Keratinocyte (primary cell): ENCODE measurements at places on chromosomes 7 and 10. TPM values are rescaled to one million over a fixed set of nuclear protein-coding genes. Genes with fewer than 3 reads are reported as not detected.
A peak's percentile ranks its signal among the peaks of the same experiment; 100 is the strongest.

PLPP4 gene
- 0.76 to 1.1 TPM (median 0.99 TPM) in 3 replicates for polyA plus RNA-seq

- H3K4me1 ChIP-seq = no peaks in the 10 kb centered on the region
- no peaks in the 10 kb centered on the region for H3K36me3 ChIP-seq
- no peak overlapping the region for H3K27ac ChIP-seq
- H3K27me3 ChIP-seq = no peaks in the 10 kb centered on the region
- no peak overlapping the region for H3K4me3 ChIP-seq
- DNase-seq = no peak
Measured at GRCh38 chr7:16963044-16963443, 81.3 kb upstream of the AGR3 start.

ACSM6 gene
- polyA plus RNA-seq = 0.04 TPM in 1 of 3 replicates, not detected in the others

GRCh38 chr7:103009466-103010185 is 65.0 kb downstream of the FBXL13 start:
- no peak overlapping the region for H3K27ac ChIP-seq
- no peaks in the 10 kb centered on the region for H3K36me3 ChIP-seq
- DNase-seq = no peak
- no peaks in the 10 kb centered on the region for H3K27me3 ChIP-seq
- H3K4me1 ChIP-seq = no peaks in the 10 kb centered on the region
- H3K4me3 ChIP-seq = no peak overlapping the region

PURB gene
- 5.1 to 7.7 TPM (median 5.7 TPM) in 3 replicates for polyA plus RNA-seq

DNA sequence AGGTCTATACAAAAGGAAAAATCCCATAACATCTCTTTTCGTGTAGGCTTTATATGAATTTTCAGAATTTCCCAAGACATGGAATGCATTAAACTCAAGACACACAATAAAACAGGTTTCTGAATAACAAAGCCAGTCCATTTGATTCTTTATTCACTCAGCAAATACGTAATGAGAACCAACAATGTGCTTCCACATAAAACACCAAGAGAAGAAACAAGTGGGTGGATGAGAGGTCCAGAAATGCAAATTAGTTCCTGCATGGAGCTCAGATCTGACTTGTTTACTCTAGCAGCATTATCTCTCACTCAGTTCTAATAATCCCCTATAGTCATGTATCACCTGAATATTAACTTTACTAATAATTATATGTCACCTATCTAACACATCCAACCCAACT is 249.5 kb downstream of the LRRTM3 start:
- no peaks in the 10 kb centered on the region for H3K36me3 ChIP-seq
- no peak overlapping the region for H3K27ac ChIP-seq
- no peak for DNase-seq
- no peaks in the 10 kb centered on the region for H3K4me1 ChIP-seq

AMZ1 gene
- polyA plus RNA-seq = 0.01 to 0.04 TPM in 2 of 3 replicates, not detected in the other

MAGI2 gene
- 0.05 to 0.10 TPM (median 0.07 TPM) in 3 replicates for polyA plus RNA-seq

TAS2R41 gene
- not detected in 3 replicates for polyA plus RNA-seq

- H3K27ac ChIP-seq = no peak overlapping the region
- H3K36me3 ChIP-seq = no peaks in the 10 kb centered on the region
- no peak overlapping the region for H3K4me3 ChIP-seq
- peaks cover 13% of the 10 kb centered on the region for H3K4me1 ChIP-seq
- no peaks in the 10 kb centered on the region for H3K27me3 ChIP-seq
Measured at GRCh38 chr10:121655254-121656144, 57.3 kb upstream of the FGFR2 start.

- DNase-seq = no peak
- no peak overlapping the region for H3K27ac ChIP-seq
- no peak overlapping the region for H3K4me3 ChIP-seq
- H3K27me3 ChIP-seq = no peaks in the 10 kb centered on the region
Measured at GRCh38 chr10:29512425-29512974, 122.3 kb downstream of the SVIL start.

FGFR2 gene
- polyA plus RNA-seq = 12.8 to 23.9 TPM (median 20.6 TPM) in 3 replicates

DNA sequence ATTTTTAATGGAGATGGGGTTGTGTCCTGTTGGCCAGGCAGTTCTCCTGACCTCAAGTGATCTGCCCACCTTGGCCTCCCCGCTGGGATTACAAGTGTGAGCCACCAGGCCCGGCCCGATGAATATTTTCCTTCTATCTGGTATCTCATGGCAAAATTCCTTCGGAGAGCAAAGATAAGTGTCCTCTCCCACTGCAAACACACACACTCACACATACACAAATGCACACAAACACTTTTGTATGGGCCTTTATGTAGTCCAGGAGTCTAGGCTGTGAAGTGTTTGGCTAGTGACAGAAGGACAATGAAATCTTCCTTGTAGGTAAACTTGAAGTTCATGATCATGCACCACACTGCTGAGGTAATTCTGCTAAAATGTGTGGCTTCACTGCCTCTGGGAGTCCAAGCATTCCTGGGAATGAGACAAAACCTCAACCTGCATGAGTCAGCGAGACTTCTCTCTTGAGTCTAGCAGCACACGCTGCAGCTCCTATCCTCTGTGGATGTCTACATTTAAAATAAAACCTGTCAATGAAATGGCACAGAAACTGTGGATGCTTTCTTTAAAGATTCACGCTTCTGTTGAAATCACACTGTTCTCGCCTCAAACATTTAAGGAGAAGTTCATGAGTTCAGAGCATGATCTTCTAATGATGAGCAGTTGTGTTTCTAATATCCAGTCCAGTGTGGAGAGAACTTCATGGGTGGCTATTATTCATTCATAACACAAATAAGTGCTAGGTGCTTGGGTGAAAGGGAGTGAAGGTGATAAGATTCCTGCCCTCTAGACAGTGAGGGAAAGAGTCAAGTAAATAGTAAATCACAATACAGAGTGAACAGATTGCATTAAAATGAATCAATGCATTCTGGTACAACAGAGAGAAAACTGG is 96.5 kb downstream of the NRP1 start:
- H3K27me3 ChIP-seq = no peaks in the 10 kb centered on the region
- no peaks in the 10 kb centered on the region for H3K36me3 ChIP-seq
- peak overlapping the region; percentile 55 for H3K27ac ChIP-seq
- H3K4me3 ChIP-seq = peak overlapping the region; percentile 3

PNLIPRP3 gene
- 64.5 to 120 TPM (median 117 TPM) in 3 replicates for polyA plus RNA-seq

GRCh38 chr7:10483671-10484070 is 490.0 kb upstream of the PHF14 start:
- no peaks in the 10 kb centered on the region for H3K4me1 ChIP-seq
- DNase-seq = peak; percentile 5
- H3K27ac ChIP-seq = no peak overlapping the region
- H3K4me3 ChIP-seq = no peak overlapping the region
- no peaks in the 10 kb centered on the region for H3K27me3 ChIP-seq

- H3K36me3 ChIP-seq = no peaks in the 10 kb centered on the region
- no peak for DNase-seq
- no peak overlapping the region for H3K4me3 ChIP-seq
- no peak overlapping the region for H3K27ac ChIP-seq
Measured at GRCh38 chr7:132307465-132307864, 268.8 kb downstream of the PLXNA4 start.

- no peak overlapping the region for H3K27ac ChIP-seq
- no peak overlapping the region for H3K4me3 ChIP-seq
- H3K36me3 ChIP-seq = peaks cover 14% of the 10 kb centered on the region
- no peak for DNase-seq
Measured at GRCh38 chr7:44667190-44667589, 60.8 kb downstream of the OGDH start.

GRCh38 chr7:123783820-123784219 is 35.0 kb upstream of the WASL start:
- DNase-seq = no peak
- no peak overlapping the region for H3K4me3 ChIP-seq
- no peaks in the 10 kb centered on the region for H3K4me1 ChIP-seq

HOGA1 gene
- 0.49 to 1.0 TPM (median 0.89 TPM) in 3 replicates for polyA plus RNA-seq

GNAT3 gene
- not detected in 3 replicates for polyA plus RNA-seq

CALHM1 gene
- 0.02 TPM in 1 of 3 replicates, not detected in the others for polyA plus RNA-seq

DNA sequence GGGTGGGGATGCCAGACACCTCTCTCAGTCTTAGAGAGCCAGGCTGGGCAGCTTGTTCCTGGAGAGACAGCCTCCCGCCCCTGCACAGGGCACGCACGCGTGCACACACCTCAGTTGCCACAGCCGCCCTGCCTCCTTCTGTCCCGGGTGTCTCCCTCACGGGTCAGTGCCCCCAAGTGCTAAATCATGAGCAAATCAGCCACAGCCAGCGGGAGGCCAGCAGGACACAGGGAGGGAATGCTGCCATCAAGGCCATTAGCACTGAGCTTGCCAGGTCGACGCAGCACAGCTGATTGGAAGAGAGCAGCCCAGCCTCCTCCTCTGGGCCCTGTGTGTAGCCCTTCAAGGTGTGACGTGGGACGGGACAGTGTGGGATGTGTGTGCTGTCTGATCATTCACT is 130.4 kb downstream of the CDH23 start:
- H3K4me1 ChIP-seq = peaks cover 32% of the 10 kb centered on the region
- no peaks in the 10 kb centered on the region for H3K36me3 ChIP-seq
- H3K27me3 ChIP-seq = no peaks in the 10 kb centered on the region
- no peak for DNase-seq

DNA sequence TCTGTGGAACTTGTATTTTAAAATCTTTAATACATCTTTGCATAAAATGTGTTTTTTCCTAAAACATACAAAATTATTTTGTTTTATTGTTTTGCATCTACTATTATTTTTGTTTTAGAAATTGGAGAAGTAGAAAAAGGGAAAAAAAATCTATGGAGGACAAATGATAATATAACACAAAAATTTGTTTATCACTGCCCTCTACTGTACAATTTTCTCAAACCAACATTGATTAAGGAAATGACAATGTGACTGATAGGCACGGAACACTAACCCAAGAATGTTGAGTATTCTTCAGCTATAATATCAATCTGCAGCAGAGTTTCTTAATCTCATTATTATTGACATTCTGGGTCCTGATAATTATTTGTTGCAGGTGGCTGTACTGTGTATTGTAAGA is 9.5 kb upstream of the ING3 start:
- H3K27ac ChIP-seq = no peak overlapping the region
- no peaks in the 10 kb centered on the region for H3K4me1 ChIP-seq
- no peak overlapping the region for H3K4me3 ChIP-seq
- no peaks in the 10 kb centered on the region for H3K27me3 ChIP-seq
- DNase-seq = no peak

DYNC1I1 gene
- polyA plus RNA-seq = 0.10 to 0.46 TPM (median 0.43 TPM) in 3 replicates

- no peaks in the 10 kb centered on the region for H3K27me3 ChIP-seq
- DNase-seq = no peak
- no peak overlapping the region for H3K4me3 ChIP-seq
Measured at GRCh38 chr10:7186387-7187018, 224.3 kb downstream of the SFMBT2 start.

GRCh38 chr10:13555884-13556510 is 27.2 kb upstream of the BEND7 start:
- H3K27ac ChIP-seq = no peak overlapping the region
- no peaks in the 10 kb centered on the region for H3K4me1 ChIP-seq
- H3K27me3 ChIP-seq = no peaks in the 10 kb centered on the region
- DNase-seq = no peak
- no peak overlapping the region for H3K4me3 ChIP-seq

GRCh38 chr10:4622384-4622783 is 203.6 kb upstream of the AKR1E2 start:
- H3K4me1 ChIP-seq = no peaks in the 10 kb centered on the region
- no peaks in the 10 kb centered on the region for H3K36me3 ChIP-seq
- no peak overlapping the region for H3K4me3 ChIP-seq
- H3K27me3 ChIP-seq = no peaks in the 10 kb centered on the region
- no peak overlapping the region for H3K27ac ChIP-seq
- no peak for DNase-seq

IDI1 gene
- polyA plus RNA-seq = 140 to 298 TPM (median 172 TPM) in 3 replicates

- no peak overlapping the region for H3K4me3 ChIP-seq
- H3K36me3 ChIP-seq = no peaks in the 10 kb centered on the region
- peaks cover 3% of the 10 kb centered on the region for H3K27me3 ChIP-seq
- H3K27ac ChIP-seq = no peak overlapping the region
- DNase-seq = no peak
- no peaks in the 10 kb centered on the region for H3K4me1 ChIP-seq
Measured at GRCh38 chr7:47149208-47149839, 432.6 kb downstream of the TNS3 start.

- H3K4me3 ChIP-seq = no peak overlapping the region
- no peak overlapping the region for H3K27ac ChIP-seq
- DNase-seq = no peak
Measured at GRCh38 chr7:78769481-78770101, 683.9 kb downstream of the MAGI2 start.

GRCh38 chr10:47278720-47279119 is 21.3 kb upstream of the GDF10 start:
- peaks cover 14% of the 10 kb centered on the region for H3K27me3 ChIP-seq
- no peaks in the 10 kb centered on the region for H3K36me3 ChIP-seq
- H3K27ac ChIP-seq = no peak overlapping the region
- H3K4me1 ChIP-seq = peaks cover 6% of the 10 kb centered on the region
- H3K4me3 ChIP-seq = no peak overlapping the region

DNA sequence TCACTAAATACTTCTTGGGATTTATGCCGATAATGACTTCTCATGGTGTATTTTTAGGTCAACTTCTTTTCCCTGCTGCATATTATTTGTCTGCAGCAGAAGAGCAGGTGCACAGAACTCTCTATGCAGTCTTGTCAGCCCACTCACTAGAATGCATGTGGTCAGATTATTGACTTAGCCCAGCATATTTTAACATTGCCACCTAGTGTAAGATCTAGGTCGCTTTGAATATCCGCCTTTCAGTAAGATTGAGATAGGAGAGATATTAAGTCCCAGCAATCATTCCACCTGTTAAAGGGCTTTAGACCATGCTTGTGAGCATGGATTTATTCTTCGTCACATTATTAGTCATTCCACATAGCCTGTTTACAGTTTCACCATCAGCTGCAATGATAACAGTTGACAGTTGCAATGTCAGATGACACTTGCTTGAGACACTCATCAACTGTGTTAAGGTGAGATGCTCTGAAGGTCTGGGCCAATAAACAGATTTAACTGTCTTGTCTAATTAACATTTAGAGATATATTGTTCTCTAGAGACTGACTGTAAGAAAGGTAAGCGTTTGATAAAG is 491.7 kb downstream of the ARL4A start:
- H3K36me3 ChIP-seq = no peaks in the 10 kb centered on the region
- DNase-seq = no peak
- H3K27me3 ChIP-seq = no peaks in the 10 kb centered on the region
- no peaks in the 10 kb centered on the region for H3K4me1 ChIP-seq
- H3K4me3 ChIP-seq = no peak overlapping the region
- no peak overlapping the region for H3K27ac ChIP-seq

- no peak for DNase-seq
- H3K4me1 ChIP-seq = no peaks in the 10 kb centered on the region
- no peak overlapping the region for H3K4me3 ChIP-seq
- H3K27me3 ChIP-seq = no peaks in the 10 kb centered on the region
Measured at GRCh38 chr7:118289476-118289875, 65.0 kb downstream of the ANKRD7 start.

PITX3 gene
- polyA plus RNA-seq = not detected in 3 replicates

KLLN gene
- polyA plus RNA-seq = 0.10 to 0.31 TPM (median 0.16 TPM) in 3 replicates

DNA sequence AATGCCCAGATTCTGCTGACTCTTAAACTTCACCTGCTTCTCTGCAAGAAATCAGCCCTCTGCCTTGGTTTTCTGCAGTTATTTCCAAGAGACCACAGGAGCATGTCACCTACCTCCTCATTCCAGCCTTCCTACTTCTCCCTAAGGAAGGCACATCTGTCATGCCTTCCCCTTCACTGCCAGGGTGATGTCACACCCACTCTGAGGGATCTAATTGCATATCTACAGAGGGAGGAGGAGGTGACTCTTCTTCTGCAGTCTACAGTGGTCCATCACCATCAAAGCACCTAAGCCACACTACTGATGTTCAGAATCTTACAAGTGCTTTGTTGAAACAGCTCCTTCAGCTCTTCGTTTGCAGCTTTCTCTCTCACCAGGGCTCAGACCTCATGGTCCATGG is 275.5 kb downstream of the FGFR2 start:
- H3K36me3 ChIP-seq = no peaks in the 10 kb centered on the region
- DNase-seq = no peak
- H3K4me1 ChIP-seq = peaks cover 49% of the 10 kb centered on the region
- H3K27me3 ChIP-seq = no peaks in the 10 kb centered on the region
- H3K27ac ChIP-seq = peak overlapping the region; percentile 10
- no peak overlapping the region for H3K4me3 ChIP-seq

GRCh38 chr7:78437118-78437517 is 638.5 kb downstream of the PHTF2 start:
- H3K27me3 ChIP-seq = no peaks in the 10 kb centered on the region
- H3K4me3 ChIP-seq = no peak overlapping the region
- no peak for DNase-seq
- no peaks in the 10 kb centered on the region for H3K36me3 ChIP-seq
